Activated CD4-positive, alpha-beta T cell treated with anti-CD3 and anti-CD28 coated beads for 36 hours (primary cell): ENCODE measurements at places on chromosomes 2 and 18. TPM values are rescaled to one million over a fixed set of nuclear protein-coding genes. Genes with fewer than 3 reads are reported as not detected.
A peak's percentile ranks its signal among the peaks of the same experiment; 100 is the strongest.

- DNase-seq, result no peak
- no peak overlapping the region for H3K4me3 ChIP-seq
- H3K27ac ChIP-seq, result no peak overlapping the region
- H3K4me1 ChIP-seq, result peaks cover 3% of the 10 kb centered on the region
Observed at GRCh38 chr2:44655401-44655864, 286.1 kb upstream of the SIX3 start.

DNA sequence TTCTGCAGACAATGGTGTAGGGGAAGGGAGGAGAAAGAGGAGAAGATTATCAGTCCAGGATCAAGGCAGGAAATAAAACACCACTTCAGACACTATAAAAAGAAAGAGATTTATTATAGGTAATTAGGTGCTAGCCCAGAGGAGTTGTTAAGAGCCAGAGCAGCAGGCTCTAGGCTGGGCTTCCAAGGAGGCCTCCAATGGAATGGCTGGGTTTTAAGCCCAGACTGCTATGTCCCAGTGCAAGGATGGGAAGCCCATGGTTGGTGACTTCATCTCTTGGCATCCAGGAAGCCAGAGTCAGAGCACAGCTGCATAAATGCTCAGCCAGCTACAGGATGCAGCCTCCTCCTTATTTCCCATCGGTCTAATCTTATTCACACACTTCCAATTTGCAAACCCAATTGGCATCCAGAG lies 95.6 kb downstream of the LAMA3 start:
- no peaks in the 10 kb centered on the region for H3K36me3 ChIP-seq
- DNase-seq, result no peak
- H3K27ac ChIP-seq, result no peak overlapping the region

- no peaks in the 10 kb centered on the region for H3K27me3 ChIP-seq
- no peaks in the 10 kb centered on the region for H3K4me1 ChIP-seq
- H3K27ac ChIP-seq, result no peak overlapping the region
- no peak for DNase-seq
- H3K4me3 ChIP-seq, result no peak overlapping the region
- H3K36me3 ChIP-seq, result no peaks in the 10 kb centered on the region
Observed at GRCh38 chr2:35099342-35099741, 1256.2 kb upstream of the CRIM1 start.

DNA sequence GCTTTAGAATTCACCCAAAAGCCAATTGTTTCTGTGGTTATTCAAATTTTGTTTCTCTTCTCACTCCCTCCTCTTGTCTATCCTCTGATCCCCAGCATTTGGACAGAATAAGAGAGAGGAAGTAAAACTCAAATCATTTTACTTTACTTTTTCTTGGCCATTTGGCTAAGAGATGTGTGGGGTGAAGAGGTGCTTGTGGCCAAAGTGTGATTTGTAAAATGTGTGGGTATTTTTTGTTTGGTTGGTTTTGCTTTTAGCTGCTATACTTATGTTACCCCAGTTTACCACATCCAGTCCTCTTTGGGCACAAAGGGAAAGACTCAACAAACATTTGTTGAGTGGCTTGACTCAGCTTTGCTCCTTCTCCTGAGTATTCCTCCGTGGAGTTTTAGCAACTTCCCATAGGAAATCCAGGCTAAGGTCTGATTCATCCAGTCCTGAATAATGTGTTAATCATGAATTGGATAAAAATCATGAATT lies 109.1 kb upstream of the CYP1B1 start:
- H3K4me1 ChIP-seq, result peaks cover 5% of the 10 kb centered on the region
- no peak overlapping the region for H3K4me3 ChIP-seq
- no peak for DNase-seq
- peaks cover 9% of the 10 kb centered on the region for H3K27me3 ChIP-seq
- H3K27ac ChIP-seq, result no peak overlapping the region

DNA sequence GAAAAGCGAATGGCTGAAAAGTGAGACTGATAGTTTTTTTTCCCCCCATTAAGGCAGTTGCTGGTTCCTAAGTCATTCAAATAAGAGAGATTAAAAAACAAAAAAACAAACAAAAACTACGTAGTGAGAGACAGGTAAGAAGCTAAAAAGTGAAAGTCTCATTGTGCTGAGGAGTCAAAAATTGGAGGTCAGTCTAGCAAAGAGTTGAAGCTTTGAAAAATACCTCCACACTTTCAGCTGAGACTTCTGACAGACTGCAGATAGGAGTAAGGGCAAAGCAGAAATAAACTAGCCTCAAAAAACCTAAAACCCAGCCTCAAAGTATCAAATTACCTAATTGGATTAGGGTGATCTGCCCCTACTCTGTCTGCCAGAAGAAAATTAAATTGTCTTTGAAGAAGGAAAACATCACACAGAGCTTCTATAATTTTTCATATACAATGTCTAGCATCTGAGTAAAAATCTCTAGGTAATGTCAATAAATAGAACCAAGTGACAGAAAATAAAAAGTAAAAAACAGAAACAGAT lies 10.9 kb upstream of the EIF2AK3 start:
- peaks cover 2% of the 10 kb centered on the region for H3K27me3 ChIP-seq
- peaks cover 23% of the 10 kb centered on the region for H3K4me1 ChIP-seq
- peaks cover 6% of the 10 kb centered on the region for H3K36me3 ChIP-seq
- H3K4me3 ChIP-seq, result no peak overlapping the region
- DNase-seq, result no peak

GRCh38 chr2:19319698-19320097 lies 38.7 kb downstream of the OSR1 start:
- H3K4me3 ChIP-seq, result no peak overlapping the region
- no peaks in the 10 kb centered on the region for H3K36me3 ChIP-seq
- H3K27me3 ChIP-seq, result no peaks in the 10 kb centered on the region
- no peak for DNase-seq

GRCh38 chr2:160371251-160372009 lies 122.2 kb downstream of the RBMS1 start:
- H3K36me3 ChIP-seq, result peaks cover 5% of the 10 kb centered on the region
- DNase-seq, result no peak
- no peaks in the 10 kb centered on the region for H3K27me3 ChIP-seq
- no peak overlapping the region for H3K4me3 ChIP-seq
- H3K27ac ChIP-seq, result no peak overlapping the region

GRCh38 chr2:237688081-237688480 lies 60.7 kb downstream of the LRRFIP1 start:
- DNase-seq, result no peak
- H3K27me3 ChIP-seq, result no peaks in the 10 kb centered on the region
- peaks cover 49% of the 10 kb centered on the region for H3K4me1 ChIP-seq
- H3K27ac ChIP-seq, result peak overlapping the region; percentile 92
- peaks cover 1% of the 10 kb centered on the region for H3K36me3 ChIP-seq

GRCh38 chr2:239884875-239885274 lies 140.3 kb downstream of the NDUFA10 start:
- H3K27ac ChIP-seq, result no peak overlapping the region
- no peak overlapping the region for H3K4me3 ChIP-seq
- DNase-seq, result no peak
- peaks cover 3% of the 10 kb centered on the region for H3K36me3 ChIP-seq

GRCh38 chr18:55250768-55251173 lies 291.5 kb upstream of the CCDC68 start:
- no peak for DNase-seq
- H3K27me3 ChIP-seq, result no peaks in the 10 kb centered on the region
- H3K36me3 ChIP-seq, result no peaks in the 10 kb centered on the region
- H3K4me1 ChIP-seq, result peaks cover 10% of the 10 kb centered on the region

DNA sequence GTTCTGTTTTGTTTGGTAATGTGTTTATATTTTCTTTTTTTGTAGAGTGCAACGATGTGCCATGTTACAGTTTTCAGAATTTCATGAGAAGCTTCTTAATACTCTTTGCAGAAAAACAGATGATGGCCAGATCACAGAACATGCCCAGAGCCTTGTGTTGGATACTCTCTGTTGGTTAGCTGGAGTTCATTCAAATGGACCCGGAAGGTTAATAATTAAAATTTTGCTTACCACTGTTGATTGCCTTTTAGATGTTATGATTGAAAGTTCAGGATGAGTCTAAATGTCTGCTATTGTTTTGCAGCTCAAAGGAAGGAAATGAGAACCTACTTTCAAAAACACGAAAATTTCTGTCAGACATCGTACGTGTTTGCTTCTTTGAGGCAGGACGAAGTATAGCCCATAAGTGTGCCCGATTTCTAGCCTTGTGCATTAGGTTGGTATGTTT lies 85.2 kb downstream of the BIRC6 start:
- DNase-seq, result no peak
- H3K4me3 ChIP-seq, result no peak overlapping the region
- no peaks in the 10 kb centered on the region for H3K27me3 ChIP-seq
- H3K27ac ChIP-seq, result no peak overlapping the region
- peaks cover 55% of the 10 kb centered on the region for H3K36me3 ChIP-seq

- H3K27me3 ChIP-seq, result peaks cover 7% of the 10 kb centered on the region
- H3K4me3 ChIP-seq, result no peak overlapping the region
Observed at GRCh38 chr18:74299746-74300145, 8.0 kb upstream of the CYB5A start.

IMPA2 gene
- total RNA-seq, result 23.5 TPM

- H3K4me1 ChIP-seq, result peaks cover 24% of the 10 kb centered on the region
- H3K36me3 ChIP-seq, result no peaks in the 10 kb centered on the region
- H3K27ac ChIP-seq, result no peak overlapping the region
- no peak for DNase-seq
Observed at GRCh38 chr2:38619458-38620164, 16.9 kb upstream of the HNRNPLL start.

NAT8 gene
- total RNA-seq, result not detected

DNA sequence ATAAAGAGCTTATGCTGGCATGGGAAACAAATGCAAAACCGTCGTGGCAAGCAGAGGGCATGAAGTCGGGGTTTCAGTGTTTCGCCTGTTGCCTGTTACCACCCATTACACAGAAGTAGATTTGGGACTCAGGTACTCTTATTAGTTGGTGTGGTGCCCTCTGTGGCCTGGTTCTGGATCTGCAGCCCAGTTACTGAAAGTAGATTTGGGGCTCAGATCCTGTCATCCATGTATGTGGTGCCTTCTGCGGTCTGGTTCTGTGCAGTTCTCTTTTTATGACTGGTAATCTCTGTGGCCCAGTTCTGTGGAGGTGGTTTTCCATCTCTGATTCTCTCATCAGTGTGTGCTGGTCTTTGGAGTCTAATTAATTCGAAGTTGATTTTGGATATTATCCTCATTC lies 45.2 kb downstream of the ADNP2 start:
- H3K4me1 ChIP-seq, result peaks cover 3% of the 10 kb centered on the region
- H3K27ac ChIP-seq, result no peak overlapping the region
- no peak overlapping the region for H3K4me3 ChIP-seq
- peak; percentile 73 for DNase-seq
- no peaks in the 10 kb centered on the region for H3K36me3 ChIP-seq

- H3K27me3 ChIP-seq, result peaks cover 6% of the 10 kb centered on the region
- DNase-seq, result no peak
- H3K4me3 ChIP-seq, result no peak overlapping the region
- peaks cover 8% of the 10 kb centered on the region for H3K4me1 ChIP-seq
Observed at GRCh38 chr2:192161656-192162290, 33.0 kb downstream of the TMEFF2 start.

DNA sequence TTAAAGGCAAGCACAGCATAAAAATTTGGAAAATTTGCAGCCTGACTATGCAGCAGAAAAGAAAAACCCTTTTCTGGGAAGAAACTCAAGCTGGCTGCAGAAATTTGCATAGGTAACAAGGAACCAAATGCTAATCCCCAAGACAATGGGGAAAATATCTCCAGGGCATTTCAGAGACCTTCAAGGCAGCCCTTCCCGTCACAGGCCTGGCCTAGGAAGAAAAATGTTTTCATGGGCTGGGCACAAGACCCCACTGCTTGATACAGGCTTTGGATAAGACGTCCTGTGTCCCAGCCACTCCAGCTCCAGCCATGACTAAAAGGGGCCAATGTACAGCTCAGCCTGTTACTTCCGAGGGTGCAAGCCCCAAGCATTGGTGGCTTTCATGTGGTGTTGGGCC lies 717.6 kb downstream of the TDRD15 start:
- H3K36me3 ChIP-seq, result no peaks in the 10 kb centered on the region
- no peak overlapping the region for H3K4me3 ChIP-seq
- no peaks in the 10 kb centered on the region for H3K27me3 ChIP-seq
- no peak for DNase-seq
- no peak overlapping the region for H3K27ac ChIP-seq

DNA sequence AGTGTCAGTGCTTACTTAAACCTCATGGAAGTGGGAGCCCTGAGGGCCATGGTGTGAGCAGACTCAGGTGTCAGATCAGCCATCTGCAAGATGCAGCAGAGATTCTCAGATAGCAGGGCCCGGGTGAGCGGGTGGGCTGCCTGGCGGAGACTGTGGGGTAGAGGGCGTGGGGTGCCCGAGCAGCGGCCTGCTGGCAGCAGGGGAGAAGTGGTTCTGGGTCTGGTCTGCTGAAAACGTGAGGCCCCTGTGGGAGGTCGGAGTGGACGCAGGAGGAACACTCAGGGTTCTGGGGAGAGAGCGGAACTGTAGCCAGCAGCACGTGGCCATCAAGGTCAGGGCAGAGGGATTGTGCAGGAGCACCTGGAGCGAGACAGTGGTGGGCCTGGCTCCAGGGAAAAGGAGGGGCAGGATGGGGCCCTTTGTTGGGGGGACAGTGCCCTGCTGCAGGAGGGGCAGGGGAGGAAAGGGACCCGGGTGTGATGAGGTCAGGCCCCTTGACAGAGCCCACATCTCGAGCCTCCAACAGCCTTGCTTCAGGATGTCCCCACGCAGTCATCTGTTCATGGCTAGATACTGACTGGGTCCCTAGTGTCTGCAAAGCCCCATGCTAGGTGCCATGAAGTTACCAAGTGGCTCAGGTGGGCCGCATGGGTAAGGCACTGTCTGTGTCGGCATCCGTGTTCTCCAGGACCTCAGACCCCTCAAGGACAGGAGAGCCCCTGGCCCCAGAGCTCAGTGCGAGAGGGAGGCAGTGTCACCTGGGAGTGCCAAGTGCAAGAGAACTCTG lies 2.7 kb upstream of the ESPNL start:
- H3K27ac ChIP-seq, result no peak overlapping the region
- H3K4me3 ChIP-seq, result no peak overlapping the region
- peaks cover 21% of the 10 kb centered on the region for H3K36me3 ChIP-seq
- no peaks in the 10 kb centered on the region for H3K4me1 ChIP-seq
- H3K27me3 ChIP-seq, result no peaks in the 10 kb centered on the region
